Stimulated activated CD8-positive, alpha-beta memory T cell treated with anti-CD3 and anti-CD28 coated beads, Interleukin-7, amount 100 ng/mL, for 48 hours (primary cell): ENCODE measurements at places on chromosomes 11 and 22.
A peak's percentile ranks its signal among the peaks of the same experiment; 100 is the strongest.

DNA sequence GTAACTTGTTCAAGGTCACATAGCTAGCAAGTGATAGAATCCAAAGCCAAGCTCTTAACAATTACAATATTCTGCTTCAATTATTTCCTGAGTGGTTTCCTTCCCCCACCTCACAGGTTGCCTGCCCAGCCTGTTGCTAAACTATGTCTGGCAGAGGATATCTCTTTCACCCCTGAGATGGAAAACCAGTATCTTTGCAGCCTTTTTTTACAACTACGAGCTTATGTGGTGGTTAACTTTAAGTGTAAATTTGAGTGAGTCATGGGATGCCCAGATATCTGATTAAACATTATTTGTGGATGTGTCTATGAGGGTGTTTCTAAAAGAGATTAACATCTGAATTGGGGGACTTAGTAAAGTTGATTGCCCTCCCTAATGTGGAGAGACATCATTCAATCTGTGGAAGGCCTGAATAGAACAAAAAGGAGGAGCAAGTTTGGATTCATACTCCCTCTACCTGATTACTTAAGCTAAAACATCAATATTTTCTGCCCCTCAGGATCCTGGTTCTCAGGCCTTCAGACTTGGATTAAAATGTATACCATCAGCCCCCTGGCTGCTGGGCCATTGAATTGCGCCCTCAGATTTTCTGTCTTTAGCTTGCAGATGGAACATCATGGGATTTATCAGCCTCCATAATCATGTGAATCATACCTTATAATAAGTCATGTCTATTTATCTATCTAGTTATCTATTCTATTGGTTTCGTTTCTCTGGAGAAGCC lies 911.9 kb downstream of the METTL15 start:
- DNase-seq = no peak

- DNase-seq = no peak
Measured at GRCh38 chr11:22130462-22131053, 62.3 kb upstream of the ANO5 start.

DNA sequence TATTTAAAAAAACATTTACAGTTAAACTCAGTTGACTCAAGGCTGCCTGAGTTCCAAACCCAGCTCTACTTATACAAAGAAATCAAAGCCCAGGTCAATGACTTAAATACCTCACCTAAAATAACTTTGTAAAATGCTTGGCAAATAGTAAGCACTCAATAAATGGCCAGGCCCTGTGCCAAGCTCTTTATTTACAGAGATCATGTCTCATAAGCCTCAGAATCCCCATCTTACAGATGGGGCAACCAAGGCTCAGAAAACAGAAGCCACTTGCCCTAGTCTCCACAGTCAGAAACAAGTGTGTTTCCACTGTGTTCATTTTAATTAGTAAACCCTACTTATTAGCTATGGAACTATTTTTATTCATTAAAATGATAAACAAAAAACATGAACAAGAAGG lies 30.5 kb upstream of the TTC28 start:
- no peak for DNase-seq

GRCh38 chr22:49519117-49519737 lies 308.4 kb downstream of the BRD1 start:
- DNase-seq = no peak

- no peak for DNase-seq
Measured at GRCh38 chr11:95883381-95883780, 40.5 kb downstream of the MTMR2 start.

DNA sequence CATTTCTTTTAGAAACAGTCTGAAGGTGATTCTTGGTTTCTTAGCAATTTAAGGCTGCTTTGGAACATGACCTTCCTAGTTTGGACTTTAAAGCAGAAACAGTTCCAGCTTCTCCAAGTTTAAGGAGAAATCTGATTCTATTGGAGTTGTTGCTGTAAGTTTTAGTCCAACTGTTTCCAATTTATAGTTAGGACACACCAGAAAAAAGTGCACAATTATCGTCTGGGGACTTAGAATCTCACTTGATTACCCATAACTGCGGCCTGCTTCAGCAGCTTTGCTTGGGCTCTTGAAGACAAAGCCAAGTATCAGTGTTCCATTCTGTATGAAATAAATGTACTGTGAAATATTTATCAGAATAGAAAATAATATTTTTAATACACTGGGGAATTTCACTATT lies 246.6 kb downstream of the TMEM135 start:
- DNase-seq = no peak

GRCh38 chr11:2186669-2187279 lies 15.2 kb upstream of the TH start:
- peak; percentile 20 for DNase-seq
